ENCODE measurements at places on chromosomes 5 and 9.

GRCh38 chr5:10581867-10582511 lies 18.1 kb downstream of the ANKRD33B start:
- no peak for DNase-seq

GRCh38 chr5:140553657-140554056 lies 3.6 kb downstream of the SRA1 start:
- DNase-seq: no peak

DNA sequence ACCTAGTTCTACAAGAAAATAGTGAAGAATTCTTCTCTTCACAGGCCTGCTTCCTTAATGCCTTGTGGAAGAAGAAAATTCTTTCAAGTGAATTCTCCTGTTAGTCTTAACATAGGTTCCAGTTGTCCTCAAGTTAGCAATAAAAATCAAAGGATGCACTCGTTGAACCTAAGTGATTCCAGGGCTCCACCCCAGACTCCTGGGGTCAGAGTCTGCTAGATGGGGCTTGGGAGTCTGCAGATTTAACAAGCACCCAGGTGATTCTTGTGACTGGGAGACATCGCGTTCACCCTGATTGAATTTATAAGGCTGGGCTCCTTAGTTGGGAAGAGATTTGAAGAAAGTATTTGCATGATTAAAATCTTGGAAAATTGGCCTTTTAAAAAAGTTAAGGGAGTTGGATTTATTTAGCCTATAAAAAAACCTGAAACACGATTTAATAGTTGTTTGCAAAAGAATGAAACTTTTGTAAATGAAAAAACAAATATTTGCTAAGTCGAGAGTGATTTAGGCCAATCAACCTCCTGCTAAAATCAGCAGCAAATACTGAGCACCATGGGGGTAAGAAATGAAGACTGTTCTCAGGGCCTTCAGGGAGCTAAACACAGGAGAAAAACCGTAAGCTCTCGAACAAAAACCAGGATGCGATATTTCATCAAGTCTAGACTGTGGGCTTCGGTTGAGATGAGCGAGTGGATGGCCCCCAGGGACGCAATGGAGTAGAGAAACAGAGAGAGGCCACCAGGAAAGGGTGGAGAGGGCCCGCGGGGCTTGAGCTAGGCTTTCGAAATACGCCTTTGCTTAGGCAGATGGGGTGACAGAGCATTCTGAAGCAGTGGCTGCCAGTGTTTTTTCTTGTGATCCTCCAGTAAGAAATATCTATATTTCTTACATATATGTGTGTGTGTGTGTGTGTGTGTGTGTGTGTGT lies 86.9 kb upstream of the TTC23L start:
- DNase-seq: no peak

DNA sequence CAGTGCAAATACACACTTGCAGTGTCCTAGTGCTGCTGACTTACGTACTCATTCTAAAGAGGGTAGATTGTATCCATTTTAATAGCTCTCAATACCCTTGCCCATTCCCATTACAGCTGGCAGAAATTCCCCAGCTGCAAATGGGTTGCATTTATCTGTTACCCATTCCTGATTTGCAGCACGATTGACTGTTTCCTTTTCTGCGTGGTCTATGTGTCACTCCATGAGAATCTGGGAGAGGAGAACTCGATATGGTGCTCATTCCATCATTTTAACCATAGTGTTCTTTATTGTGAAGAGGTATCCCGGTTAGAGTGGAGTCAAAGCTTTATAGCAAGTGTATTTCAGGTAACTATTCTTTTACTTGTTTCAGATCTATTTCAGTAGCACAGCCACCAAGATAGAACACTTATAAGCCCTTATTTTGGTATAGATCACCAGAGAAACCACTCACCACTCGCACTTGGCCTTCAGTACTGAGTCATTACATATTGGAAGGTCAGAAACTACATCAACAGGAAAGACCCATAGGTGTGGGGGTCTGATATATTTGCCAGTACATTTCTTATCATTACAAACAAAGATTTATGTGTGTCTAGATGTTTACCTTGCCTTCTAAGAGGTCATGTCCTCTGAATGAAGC lies 139.5 kb downstream of the MUSK start:
- DNase-seq: no peak

GRCh38 chr5:976849-977751 lies 31.5 kb upstream of the NKD2 start:
- no peak for DNase-seq

DNA sequence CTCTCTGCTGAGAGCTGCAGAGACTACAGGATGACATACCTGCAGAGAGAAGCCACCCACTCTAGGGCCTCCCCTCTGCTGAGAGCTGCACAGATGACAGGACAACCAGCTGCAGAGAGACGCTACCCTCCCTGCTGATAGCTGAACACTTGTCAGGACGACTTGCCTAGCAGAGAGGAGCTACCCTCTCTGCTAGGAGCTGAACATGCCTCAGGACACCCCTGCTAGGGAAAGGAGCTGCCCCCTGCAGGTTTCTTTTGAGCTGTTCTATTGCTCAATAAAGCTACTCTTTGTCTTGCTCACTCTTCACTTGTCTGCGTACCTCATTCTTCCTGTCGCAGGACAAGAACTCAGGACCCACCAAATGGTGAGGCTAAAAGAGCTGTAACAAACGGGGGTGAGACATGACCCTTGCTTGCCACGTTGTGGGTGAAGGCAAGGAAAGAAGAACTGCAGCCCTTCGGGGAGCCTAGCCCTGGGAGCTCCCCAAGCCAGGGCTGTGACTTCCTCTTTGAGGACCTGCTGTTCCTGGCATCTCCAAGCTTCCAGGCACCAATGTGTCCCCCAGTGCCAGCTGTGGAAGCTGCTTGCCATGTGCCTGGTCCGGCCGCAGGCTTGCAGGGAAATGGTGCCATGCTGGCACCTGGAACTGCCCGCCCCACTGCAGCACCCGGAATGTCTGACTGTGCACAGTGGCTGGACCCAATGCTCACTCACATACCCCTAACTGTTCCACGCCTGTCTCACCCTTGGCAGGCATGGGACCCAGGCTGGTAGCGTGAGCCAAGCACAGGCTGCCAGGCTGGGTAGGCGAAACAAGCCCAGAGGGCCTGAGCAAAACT lies 5.1 kb upstream of the TESK1 start:
- no peak for DNase-seq

DNA sequence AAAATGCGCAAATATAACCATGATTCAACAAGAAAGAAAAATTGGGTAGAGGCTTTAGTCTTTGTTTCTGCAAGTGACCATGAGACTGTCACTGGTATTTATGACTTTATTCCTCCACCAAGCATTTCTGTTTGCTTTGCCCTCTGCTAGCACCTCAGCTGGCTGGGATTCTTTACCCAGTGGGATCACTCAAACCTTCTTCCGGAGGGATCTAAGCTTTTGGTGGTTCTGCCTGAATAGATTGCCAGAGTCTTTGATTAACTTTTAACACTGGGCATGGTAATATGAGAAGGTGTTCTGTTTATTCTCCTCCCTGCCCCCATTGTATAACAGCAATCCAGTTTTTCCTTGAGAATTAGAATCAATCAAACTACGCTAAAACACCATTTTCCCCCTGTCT lies 59.1 kb upstream of the FBN2 start:
- DNase-seq: no peak

DNA sequence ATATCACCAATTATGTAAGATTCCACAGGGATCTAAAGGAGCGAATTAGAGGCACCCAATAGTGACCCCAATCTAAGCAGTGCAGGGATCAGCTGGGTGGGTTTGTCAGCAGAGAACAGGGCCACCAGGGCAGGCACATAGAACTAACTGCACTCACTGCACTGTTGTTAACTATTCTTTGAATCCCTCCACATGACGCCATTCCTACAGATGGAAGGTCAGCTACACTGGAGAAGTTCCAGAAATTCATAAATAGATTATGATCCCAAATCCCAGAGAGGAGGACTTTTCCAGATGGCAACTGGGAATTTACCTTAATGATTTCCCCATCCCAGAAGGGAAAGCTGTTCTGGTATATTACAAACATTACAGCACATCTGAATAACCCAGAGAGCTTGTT lies 84.2 kb downstream of the THBS4 start:
- DNase-seq: no peak

Data from stimulated activated CD8-positive, alpha-beta memory T cell treated with anti-CD3 and anti-CD28 coated beads, Interleukin-2, amount 100 ng/mL, for 1 hour (primary cell).